ENCODE measurements at places on chromosomes 7 and 10. TPM values are rescaled to one million over a fixed set of nuclear protein-coding genes. Genes with fewer than 3 reads are reported as not detected.

GRCh38 chr7:34042406-34042805 is 137.1 kb downstream of the BMPER start:
- H3K27ac ChIP-seq = no peak overlapping the region
- no peak for DNase-seq
- no peaks in the 10 kb centered on the region for H3K36me3 ChIP-seq
- H3K27me3 ChIP-seq = no peaks in the 10 kb centered on the region

- no peak for DNase-seq
- H3K27ac ChIP-seq = no peak overlapping the region
- no peak overlapping the region for H3K4me3 ChIP-seq
- H3K36me3 ChIP-seq = no peaks in the 10 kb centered on the region
- H3K4me1 ChIP-seq = no peaks in the 10 kb centered on the region
Observed at GRCh38 chr7:106518239-106518638, 142.7 kb downstream of the CCDC71L start.

GRCh38 chr7:141418066-141418465 is 133.1 kb upstream of the AGK start:
- H3K36me3 ChIP-seq = no peaks in the 10 kb centered on the region
- no peak for DNase-seq
- H3K27ac ChIP-seq = no peak overlapping the region
- no peaks in the 10 kb centered on the region for H3K4me1 ChIP-seq
- no peaks in the 10 kb centered on the region for H3K27me3 ChIP-seq

DNA sequence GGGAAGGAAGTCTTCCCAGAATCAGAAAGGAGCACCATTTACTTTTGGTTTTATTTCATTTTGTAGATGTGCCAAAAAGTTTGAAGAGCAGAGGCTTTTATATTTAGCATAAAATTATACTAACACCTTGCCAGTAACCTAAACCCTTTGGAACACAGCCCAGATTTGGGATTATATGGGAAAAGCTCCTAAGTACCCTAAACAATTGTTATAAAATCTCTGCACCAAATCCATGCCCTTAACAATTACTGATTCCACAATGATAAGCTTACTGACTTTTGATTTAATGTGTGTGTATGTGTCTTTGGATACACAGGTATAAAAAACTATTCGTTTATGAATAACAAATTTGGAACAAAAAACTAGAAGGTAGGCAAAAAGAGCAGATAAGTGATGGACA is 39.0 kb upstream of the TMEM229A start:
- H3K4me1 ChIP-seq = no peaks in the 10 kb centered on the region
- no peaks in the 10 kb centered on the region for H3K36me3 ChIP-seq
- no peak overlapping the region for H3K27ac ChIP-seq
- no peak overlapping the region for H3K4me3 ChIP-seq
- DNase-seq = no peak
- H3K27me3 ChIP-seq = no peaks in the 10 kb centered on the region

GRCh38 chr7:24720283-24720682 is 37.0 kb downstream of the GSDME start:
- H3K4me3 ChIP-seq = no peak overlapping the region
- H3K36me3 ChIP-seq = no peaks in the 10 kb centered on the region
- H3K27ac ChIP-seq = no peak overlapping the region
- no peaks in the 10 kb centered on the region for H3K27me3 ChIP-seq

DNA sequence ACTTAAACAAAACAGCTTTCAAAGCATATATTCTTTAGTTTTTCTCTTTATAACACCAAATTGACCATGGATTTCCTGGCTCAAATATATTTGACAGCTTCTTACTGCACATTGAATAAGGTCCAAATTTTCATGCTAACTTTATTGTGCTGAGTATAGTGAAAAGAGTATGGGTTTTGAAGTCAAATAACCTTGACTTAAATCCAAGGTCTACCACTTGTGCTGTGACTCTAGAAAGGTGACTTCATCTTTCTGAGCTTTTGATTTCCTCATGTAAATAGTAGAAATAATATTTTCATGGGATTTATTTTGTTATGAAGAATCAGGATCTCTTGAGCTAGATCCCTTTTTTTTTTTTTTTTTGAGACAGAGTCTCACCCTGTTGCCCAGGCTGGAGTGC is 139.4 kb upstream of the GPR22 start:
- no peak for DNase-seq
- H3K4me3 ChIP-seq = no peak overlapping the region
- H3K27me3 ChIP-seq = no peaks in the 10 kb centered on the region
- no peak overlapping the region for H3K27ac ChIP-seq
- H3K36me3 ChIP-seq = no peaks in the 10 kb centered on the region

- DNase-seq = no peak
- no peaks in the 10 kb centered on the region for H3K27me3 ChIP-seq
- no peaks in the 10 kb centered on the region for H3K4me1 ChIP-seq
- H3K36me3 ChIP-seq = no peaks in the 10 kb centered on the region
- H3K4me3 ChIP-seq = no peak overlapping the region
- no peak overlapping the region for H3K27ac ChIP-seq
Observed at GRCh38 chr7:135717693-135718092, 10.3 kb downstream of the SLC13A4 start.

DNA sequence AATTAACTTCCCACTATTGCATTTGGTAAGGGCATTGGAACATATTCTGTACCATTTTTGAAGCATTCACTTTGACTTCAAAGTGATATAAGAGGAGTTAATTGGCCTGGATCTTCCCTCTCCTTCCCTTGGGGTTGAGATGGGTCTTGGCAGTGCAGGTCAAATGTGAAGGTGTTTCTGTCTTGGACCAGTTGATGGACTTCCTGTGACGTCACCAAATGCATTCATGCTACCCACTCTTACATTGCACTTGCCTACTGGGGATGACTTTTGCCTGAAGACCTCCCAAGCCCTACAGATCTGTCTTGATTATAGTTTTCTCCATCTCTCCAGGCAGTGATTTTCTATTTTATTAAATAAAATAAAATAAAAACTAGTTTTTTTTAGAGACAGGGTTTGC is 221.5 kb downstream of the BUB3 start:
- no peaks in the 10 kb centered on the region for H3K27me3 ChIP-seq
- H3K27ac ChIP-seq = no peak overlapping the region
- no peaks in the 10 kb centered on the region for H3K4me1 ChIP-seq

DNA sequence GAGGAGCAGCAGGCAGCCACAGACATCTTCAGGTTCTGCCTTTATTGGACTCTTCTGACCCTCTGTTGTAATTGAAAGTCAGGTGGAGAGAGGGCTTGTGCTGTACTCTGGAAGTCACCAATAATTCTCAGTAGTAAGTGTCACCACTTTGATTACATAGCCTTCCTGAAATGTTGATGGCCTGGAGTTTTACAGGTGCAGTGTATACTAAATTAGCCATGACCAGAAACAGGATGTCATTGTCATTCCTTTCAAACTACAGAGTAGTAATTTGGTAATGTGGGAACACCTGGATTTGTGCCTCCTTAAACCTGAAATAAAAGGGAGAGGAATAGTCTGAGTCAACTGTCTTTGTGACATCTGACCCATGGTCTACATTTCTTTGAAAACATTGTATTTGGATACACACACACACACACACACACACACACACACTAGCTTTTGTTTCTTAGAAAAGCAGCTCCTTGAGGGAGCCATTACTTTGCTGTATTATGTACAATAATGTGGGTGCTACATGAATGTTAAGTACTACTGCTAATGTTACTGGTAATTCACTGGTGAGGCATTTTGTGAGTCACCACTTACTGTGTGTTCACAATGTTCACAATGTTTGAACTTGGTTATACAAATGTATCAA is 19.6 kb downstream of the ARL4A start:
- no peaks in the 10 kb centered on the region for H3K27me3 ChIP-seq
- no peak overlapping the region for H3K27ac ChIP-seq
- H3K4me1 ChIP-seq = no peaks in the 10 kb centered on the region
- no peak overlapping the region for H3K4me3 ChIP-seq
- DNase-seq = no peak
- no peaks in the 10 kb centered on the region for H3K36me3 ChIP-seq

DNA sequence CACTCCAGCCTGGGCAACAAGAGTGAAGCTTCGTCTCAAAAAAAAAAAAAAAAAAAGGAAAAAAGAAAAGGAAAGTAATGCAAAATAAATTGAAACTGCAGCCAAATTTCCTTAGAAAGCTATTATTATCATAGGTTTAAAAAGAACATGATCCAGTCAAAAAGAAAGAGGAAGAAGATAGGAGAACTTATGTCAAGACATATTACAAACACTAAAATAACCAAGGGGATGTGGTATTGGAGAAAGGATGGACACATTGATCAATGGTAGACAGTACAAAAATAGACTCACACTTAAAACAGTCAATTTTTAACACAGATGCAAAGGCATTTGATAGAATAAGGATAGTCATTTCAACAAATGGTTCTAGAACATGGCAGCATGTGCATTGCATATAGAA is 27.3 kb upstream of the PFKP start:
- DNase-seq = no peak
- no peak overlapping the region for H3K27ac ChIP-seq
- no peaks in the 10 kb centered on the region for H3K27me3 ChIP-seq

DNA sequence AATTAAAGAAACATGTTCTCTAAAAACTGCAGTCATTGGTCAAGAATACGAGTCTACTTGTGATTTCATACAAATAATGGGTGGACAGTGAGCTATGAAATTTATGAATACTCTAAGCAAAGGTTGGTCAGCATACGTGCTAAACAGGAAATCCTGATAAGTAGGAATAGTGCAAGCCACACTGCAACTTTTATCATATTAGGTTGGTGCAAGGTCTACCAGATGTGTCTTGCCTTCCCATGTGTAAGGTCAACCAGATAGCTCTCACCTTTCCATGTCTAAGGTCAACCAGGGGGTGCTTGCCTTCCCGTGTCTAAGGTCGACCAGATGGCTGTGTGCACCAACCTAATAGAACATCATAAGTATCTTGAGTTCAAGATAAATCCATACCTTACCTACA is 2.0 kb upstream of the ITGB1 start:
- no peak for DNase-seq
- no peaks in the 10 kb centered on the region for H3K36me3 ChIP-seq
- peak overlapping the region; percentile 90 for H3K4me3 ChIP-seq
- H3K4me1 ChIP-seq = peaks cover 50% of the 10 kb centered on the region
- no peak overlapping the region for H3K27ac ChIP-seq
- no peaks in the 10 kb centered on the region for H3K27me3 ChIP-seq

CALML3 gene
- not detected for total RNA-seq

MUC12 gene
- not detected for total RNA-seq

AKR1C1 gene
- 42.0 TPM for total RNA-seq

ACSL5 gene
- total RNA-seq = 79.1 TPM

OR2A1 gene
- total RNA-seq = not detected

ZSCAN21 gene
- total RNA-seq = 10.0 TPM

CLRN3 gene
- not detected for total RNA-seq

Measured in upper lobe of right lung (tissue), 1 donor.